ENCODE measurements at places on chromosomes 3 and 15.

- DNase-seq: no peak
Measured at GRCh38 chr3:177816667-177817208, 619.5 kb upstream of the TBL1XR1 start.

DNA sequence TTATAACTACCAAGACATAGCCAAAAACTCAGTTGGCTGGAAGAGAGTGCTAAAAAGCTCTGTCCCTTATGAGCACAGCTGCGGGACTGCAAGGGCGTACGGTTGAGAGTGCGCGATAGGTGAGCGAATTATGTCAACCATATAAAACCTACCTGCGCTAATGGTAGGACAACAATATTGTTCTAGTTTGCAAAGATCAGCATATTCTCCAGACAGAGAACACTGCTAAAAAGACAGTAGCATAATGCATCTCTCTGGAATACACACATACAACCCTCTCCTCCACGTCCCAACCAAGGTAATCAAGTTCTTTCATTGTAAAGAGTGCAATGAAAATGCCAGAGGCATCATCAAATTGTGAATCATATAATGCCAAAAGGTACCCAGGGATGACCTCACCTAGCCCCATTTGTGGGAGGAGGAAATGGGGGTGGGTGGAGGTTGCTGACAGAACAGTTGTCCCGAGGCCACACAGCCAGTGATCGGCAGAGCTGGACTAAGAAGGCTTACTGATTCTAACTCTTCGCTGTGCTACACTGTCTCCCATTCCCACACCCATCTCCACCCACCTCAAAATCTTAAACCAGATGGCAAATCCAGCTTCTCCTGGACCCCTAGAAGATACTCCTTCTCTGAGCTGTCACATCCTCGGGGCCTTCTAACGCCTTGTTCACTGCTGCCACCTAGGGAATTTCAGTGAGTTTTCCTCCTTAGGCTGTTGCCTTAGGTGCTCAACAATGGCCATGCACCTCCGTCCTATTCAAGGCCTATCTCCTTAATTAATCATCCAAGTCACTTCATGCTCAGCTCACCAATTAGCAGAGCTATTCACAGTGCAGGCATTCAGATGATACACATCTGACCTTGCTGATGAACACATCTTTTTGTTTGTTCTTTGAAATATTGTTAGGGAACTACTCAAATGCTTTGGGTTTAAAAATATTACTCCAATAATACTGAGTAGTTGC lies 60.7 kb downstream of the RPL22L1 start:
- DNase-seq: no peak

- no peak for DNase-seq
Measured at GRCh38 chr3:32336113-32336498, 55.5 kb upstream of the CMTM7 start.

GRCh38 chr3:66479532-66479947 lies 21.3 kb downstream of the LRIG1 start:
- DNase-seq: no peak

- no peak for DNase-seq
Measured at GRCh38 chr3:48361928-48362327, 10.1 kb upstream of the FBXW12 start.

- DNase-seq: no peak
Measured at GRCh38 chr3:160133757-160134156, 91.5 kb upstream of the C3orf80 start.

- no peak for DNase-seq
Measured at GRCh38 chr15:91947683-91948608, 94.4 kb downstream of the SLCO3A1 start.

DNA sequence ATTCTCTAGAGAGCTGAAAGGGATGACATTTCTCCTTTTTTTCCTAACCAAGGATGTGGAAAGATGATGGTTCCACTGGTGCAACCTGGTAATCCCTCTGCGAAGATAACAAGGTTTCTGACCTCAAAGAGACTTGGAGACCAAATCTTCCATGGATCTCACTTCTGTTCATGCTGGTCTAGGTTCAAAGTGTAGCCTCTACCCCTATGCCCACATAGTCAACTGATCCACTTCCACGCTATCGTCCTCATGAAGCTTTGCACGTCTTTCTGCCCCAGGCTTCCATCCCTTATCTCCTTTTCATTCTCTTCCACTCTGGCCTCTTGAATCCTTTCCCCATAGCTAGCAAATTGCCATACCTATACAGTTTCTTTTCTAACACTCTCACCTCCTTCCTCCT lies 8.8 kb upstream of the MED12L start:
- DNase-seq: no peak

- DNase-seq: no peak
Measured at GRCh38 chr15:64017082-64017588, 29.1 kb downstream of the DAPK2 start.

DNA sequence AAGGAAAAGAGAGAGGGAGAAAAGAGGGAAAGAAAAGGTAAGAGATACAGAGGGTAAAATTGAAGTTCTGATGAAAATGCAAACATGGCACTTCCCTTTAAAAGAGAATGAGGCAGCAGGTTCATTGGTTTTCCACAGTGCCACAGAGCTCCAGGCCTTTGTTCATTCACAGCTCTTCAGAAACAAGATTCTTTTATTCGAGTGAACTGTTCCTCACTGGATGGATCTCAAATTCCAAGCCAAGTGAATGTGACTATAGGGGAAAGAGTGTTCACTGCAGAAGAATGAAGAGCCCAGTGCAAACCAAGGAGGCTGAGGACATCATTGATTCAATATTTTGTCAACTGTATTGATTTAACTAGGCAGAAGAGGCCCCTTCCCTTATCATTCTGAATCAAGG lies 280.3 kb upstream of the PROK2 start:
- DNase-seq: no peak

GRCh38 chr3:156641618-156641975 lies 32.8 kb upstream of the TIPARP start:
- no peak for DNase-seq

DNA sequence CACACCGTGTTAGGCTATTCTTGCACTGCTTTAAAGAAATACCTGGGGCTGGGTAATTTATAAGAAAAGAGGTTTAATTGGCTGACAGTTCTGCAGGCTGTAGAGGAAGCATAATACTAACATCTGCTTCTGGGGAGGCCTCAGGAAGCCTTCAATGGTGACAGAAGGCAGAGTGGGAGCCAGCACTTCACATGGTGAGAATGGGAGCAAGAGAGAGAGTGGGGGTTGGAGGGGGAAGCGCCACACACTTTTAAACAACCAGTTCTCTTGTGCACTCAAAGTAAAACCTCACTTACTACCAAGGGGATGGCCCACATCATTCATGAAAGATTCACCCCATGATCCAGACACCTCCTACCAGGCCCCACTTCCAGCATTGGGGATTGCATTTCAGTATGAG lies 181.1 kb downstream of the APBA2 start:
- no peak for DNase-seq

DNA sequence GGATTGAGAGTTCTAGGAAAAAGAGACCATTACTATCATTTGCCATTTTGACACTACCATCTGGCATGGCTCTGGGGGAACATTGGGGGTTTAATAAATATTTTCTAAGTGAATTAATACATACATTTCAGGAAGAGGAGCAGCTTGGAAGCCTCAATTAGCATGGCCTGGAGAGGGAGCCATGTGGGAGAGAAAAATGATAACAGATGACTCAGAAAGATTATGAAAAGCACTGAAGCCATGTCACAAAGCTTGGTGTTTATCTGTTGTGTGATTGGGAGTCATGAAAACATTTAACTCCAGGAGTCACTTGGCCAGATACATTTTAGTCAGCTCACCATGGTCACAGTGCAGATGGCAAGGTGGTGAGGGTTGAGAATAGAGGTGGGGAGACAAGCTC lies 121.0 kb downstream of the SSR3 start:
- DNase-seq: no peak

GRCh38 chr15:57694279-57694678 lies 12.2 kb upstream of the POLR2M start:
- no peak for DNase-seq

DNA sequence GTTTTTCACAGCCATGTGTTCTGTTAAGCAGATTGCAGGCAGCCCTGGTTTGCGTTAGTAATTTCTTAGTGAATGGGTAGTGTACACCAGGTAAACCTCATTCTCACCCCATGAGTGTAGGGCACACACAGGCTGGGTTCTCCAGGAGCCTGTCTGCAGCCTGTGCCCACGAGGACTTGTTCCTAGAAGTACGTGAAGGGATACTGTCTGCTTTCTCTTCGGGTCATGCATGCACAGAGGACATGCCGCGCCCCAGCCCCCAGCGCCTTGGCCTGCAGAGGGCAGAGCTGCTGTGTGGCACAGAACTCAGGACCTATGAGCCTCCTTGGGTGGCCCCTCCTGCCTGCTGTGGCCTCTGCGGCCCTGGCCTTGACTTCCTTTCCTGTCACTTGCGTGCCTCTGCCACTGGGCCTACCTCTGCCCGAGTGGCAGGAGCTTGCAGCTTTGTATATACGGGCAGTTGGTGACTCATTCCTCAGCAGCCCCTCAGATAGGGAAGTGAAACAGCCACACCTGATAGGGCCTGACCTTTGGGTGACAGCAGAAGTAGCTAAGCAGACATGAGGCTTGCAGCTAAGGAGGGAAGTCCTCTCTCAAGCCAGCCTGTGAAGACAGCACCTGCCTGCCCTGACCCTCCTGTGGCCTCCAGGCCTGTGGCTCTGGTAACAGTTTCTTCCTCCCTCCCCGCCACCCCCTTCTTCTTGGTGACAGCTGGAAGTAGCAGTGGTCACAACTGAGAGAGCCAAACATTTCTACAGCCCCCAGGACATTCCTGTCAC lies 19.5 kb downstream of the PPCDC start:
- peak; percentile 71 for DNase-seq

DNA sequence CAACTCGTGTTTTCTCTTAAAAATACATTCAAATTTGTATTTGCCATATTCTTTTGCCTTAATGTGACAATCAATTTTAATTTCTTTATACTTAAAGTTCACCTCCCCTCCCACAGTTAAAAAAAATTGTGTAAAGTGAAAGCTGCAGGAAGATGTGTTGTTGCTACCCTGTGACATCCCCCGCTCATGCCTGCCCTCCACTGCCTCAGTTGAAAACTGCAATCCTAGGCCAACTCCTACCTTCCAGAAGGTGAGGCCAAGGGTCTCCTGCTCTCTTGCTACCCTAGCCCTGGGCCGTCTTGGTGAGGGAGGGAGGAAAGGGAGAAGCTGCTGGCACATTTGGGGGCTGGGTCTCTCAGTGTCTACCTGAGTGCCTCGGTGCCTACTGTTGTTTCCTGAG lies 57.0 kb upstream of the CMTM7 start:
- no peak for DNase-seq

DNA sequence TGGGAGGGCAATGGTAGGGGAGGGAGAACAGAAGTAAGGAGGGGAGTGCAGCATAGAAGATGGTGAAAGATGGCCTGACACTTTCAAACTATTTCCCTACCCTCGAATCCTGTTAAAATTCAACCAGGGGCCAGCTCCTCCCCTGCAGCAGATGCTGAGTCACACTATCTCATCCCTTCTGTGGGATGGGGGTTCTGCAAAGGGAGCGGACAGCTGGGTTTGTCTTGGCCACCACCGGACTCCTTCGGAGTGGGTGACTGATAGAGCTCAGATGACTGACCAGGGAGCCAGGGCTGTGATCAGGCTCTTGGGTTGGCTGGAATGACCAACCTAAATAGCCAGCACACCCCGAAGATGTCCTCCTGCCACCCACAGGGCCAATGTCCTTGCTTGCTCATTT lies 33.6 kb upstream of the TMCC1 start:
- no peak for DNase-seq

DNA sequence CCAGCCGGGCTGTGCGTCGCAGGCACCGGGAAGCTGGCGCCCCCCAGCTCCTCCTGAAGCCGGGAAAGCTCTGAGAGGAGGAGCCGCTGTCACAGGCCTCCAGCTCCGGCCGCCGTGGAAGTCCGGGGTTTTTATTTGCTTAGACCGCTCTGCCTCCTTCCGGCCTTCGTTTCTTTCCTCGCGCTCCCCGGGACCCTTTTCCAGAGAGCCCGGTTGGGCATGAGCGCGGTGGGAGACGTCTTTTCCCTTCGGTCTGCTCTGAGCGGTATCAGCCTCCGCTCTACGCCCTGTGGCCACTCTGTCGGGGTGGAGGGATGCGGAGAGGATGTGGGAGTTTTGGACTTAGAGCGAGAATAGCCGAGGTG lies 559 bp downstream of the SENP5 start:
- DNase-seq: no peak

- DNase-seq: peak; percentile 23
Measured at GRCh38 chr15:101086394-101087171, 165.3 kb downstream of the CHSY1 start.

GRCh38 chr15:41494190-41494921 lies 682 bp downstream of the ITPKA start:
- no peak for DNase-seq

GRCh38 chr15:79740561-79740960 lies 156.3 kb downstream of the MTHFS start:
- no peak for DNase-seq

DNA sequence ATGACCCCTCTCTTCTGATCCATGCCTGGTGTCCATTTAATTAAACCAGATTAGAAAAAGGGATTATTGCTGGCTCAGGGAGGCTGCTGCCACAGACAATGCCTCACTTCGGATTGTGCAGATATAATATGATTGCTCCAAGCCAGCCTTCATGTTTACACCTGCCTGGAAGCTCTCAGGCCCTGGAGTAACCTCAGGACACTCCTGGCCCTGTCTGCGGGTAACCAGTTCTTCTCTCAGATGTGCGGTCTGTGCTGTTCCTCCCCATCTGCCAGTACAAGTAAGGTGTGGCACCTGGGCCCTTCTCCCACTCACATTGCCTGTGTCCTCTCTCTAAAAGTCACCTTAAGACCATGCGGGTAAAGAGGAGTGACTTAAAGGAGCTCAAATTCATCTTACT lies 8.8 kb upstream of the GOLGA8J start:
- no peak for DNase-seq

- DNase-seq: no peak
Measured at GRCh38 chr3:183924543-183924942, 39.9 kb upstream of the PARL start.

DNA sequence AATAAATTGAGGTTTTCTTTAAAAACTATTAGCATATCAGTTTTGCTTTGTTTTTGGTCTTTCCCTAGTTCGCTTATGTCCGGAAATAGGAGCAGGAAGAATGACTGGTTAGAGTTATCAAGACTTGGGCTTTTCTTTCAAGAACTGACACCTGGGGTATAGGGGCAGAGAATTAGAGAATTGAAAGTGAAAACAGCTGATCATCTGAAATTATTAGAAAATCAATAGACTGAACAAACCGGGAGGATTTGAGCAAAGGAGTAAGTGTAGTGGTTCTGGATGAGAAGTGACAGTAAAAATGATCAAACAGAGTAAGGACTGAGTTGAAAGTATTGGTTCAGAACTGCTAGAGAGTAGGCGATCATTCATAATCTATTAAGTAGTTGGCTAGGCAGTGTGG lies 6.0 kb downstream of the MINDY2 start:
- no peak for DNase-seq

DNA sequence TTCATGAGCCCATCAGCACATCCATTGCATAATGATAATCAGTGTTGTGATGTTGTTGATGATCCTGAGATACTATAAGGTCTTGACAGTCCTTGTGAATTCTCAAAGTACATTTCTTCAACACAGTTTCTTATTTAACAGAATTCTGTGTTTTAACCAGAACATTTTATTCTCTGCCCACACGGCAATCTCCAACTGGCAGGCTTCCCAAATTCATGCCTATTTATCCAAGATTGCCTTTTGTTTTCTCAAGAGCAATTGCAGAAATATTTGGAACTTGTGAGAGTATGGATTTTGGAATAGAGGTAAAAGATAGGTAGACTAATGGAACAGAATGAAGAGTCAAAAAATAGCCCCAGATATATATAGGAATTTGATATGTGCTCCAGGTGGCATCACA lies 116.0 kb downstream of the UACA start:
- DNase-seq: no peak
